EL (cell line): ENCODE measurements at places on chromosomes 7 and 10.

GRCh38 chr10:129531195-129531968, 64.3 kb downstream of the MGMT start:
- peak; percentile 73 for DNase-seq

- DNase-seq, result peak; percentile 77
These were observed 778 bp upstream of the TRIM8 start for GRCh38 chr10:102643336-102644065.

- DNase-seq, result no peak
These were observed 13.4 kb downstream of the AGAP3 start for GRCh38 chr7:151099486-151100211.

- no peak for DNase-seq
These were observed 148.7 kb upstream of the MKI67 start for GRCh38 chr10:128274938-128275337.

GRCh38 chr10:43921881-43922280, 273.2 kb upstream of the ZNF32 start:
- no peak for DNase-seq

DNA sequence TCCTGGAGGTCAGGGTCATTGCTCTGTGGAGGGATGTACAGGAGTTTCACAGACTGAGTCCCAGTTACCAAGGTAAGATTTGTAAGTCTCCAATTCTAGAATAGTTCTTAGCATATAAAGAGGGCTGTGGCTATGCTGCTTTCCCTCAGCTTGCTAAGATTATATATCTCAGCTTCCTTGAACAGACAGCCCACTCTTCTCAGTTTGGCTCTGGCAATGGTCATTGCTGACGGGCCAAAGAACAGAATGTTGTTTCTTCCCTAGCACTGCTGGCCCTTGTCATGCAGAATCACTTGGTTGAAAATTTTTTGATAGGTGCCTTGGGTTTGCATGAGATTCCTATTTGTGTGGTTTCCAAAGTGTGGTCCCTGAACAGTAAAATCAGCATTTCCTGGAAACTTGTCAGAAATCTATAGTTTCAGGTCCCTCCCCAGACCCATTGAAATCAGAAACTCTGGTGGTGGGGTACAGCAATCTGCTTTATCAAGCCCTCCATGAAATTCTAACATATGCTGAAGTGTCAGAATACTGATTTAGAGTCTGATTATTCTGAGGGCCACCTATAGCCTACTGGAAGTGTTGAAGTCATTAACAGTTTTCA, 38.2 kb downstream of the NRBF2 start:
- no peak for DNase-seq

DNA sequence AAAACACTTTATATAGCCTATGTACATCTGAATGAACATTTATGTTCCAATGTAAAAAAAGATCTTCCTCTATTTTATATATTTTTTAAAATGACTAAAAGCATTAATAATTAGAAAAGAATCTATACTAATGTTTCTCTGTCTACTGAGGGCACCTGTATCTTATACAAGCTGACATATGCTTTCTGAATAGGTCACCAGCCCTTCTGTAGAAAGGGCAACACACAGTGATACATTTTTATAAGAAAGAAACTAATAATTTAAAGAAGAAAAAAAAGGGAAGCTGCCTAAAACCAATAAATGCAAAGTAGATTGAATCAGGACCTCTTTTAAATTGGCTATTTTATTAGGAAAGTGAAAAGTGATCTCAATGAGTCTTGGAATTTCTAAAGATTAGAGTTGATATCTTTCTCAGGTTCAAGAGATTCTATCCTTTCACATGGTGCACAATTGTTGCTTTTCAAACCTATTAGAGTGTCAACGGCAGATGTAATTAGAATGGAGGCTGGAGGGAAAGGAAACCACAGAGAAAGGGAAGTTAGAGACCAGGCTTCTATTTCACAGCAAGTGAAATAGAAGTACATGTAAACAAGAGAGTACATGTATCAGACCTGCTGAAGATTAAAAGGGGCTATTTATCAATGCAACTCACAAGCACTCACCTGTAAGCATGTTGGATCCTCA, 6.3 kb downstream of the MTPN start:
- no peak for DNase-seq

GRCh38 chr10:96746503-96746902, 26.2 kb upstream of the PIK3AP1 start:
- no peak for DNase-seq

DNA sequence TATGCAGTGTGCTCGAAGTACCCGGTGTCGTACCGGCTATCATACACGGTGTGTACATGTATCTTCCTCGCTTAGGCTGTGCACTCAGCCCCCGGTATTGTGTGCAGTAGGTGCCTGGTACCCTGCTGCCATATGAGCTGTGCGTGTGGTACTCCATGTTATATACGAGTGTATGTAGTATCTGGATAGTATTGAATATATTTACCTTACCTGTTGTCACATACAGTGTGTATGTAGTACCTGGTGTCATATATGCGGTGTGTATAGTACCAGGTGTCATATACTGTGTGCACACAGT, 1.2 kb downstream of the ZMYND11 start:
- no peak for DNase-seq

- DNase-seq, result no peak
These were observed 289.0 kb downstream of the TWIST1 start for GRCh38 chr7:18828260-18828993.

DNA sequence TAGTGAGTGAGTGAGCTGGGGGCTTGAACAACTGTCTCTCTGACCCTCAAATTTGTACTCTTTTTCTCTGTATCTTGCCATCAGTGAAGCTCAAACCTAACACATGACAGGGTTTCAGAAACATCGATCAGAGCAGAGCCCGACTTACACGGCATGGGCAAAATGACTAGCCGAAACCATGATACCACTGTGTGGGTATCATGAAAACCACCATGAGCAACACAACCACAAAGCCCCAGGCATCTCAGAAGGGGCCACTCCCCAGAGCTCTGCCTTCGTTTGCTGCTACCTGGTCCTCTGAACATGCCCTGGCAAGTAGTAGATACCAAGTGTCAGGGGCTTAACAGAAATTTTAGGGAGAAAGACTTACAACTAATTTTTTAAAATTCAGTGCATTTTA, 308.5 kb downstream of the WDR11 start:
- DNase-seq, result no peak

DNA sequence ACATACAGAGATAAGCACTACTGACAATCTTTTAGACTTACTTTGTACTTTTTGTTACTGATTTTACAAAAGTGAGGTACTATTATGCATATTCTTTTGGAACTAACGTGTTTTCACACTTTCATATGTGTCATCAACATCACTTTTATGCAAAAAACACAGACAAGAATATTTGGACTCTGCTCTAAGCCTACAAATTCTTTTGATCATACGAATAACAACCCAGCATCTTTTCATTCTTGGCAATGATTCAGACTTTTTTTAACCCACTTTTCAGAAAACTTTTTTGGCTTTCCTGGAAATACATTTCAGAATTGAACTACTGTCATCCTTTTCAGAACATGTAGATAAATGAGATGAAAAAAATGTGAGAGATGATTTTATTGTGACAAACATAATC, 30.2 kb downstream of the USP6NL start:
- peak; percentile 4 for DNase-seq

DNA sequence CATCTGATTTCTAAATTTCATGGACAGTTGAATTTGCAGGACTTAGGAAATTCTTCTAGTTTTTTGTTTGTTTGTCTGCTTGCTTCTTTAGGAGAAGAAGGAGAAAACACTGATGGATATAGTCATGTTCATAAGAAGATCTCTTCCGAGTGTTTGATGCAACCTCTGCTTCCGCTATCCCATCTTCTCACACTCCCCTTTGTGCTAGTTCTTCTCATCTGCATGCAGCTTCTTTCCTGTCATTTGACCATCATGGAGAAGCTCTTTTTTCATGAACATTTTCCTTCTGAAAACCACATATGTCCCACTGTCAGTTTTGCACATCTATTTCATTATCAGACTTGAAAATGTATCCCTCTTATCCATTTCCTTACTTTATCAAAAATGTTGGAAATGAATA, 346.9 kb upstream of the PRKCQ start:
- DNase-seq, result no peak

DNA sequence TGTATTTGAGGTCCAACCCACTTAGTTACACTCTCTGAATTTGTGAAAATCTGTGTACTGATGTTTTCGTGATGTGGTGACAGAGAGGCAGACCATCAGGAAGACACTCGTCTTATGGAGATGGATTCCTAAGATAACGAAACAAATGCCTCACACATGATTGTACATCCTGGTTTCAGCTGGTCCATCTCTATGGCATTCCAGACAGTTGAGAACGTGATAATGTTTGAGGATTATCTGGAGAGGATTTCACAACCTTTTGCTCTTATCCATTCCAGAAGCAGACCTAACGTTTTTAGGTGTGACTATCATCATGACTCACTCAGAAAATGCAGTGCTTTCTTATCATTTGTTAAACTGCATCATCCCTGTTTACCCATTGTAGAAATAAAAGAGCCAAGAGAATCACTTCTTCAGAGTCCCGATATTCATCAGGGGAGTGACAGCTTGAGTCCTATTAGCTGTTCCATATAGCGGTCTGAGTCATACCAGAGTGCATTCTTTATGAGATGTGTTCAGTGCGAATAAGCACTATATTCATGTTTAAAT, 74.5 kb downstream of the BMPER start:
- peak; percentile 99 for DNase-seq

DNA sequence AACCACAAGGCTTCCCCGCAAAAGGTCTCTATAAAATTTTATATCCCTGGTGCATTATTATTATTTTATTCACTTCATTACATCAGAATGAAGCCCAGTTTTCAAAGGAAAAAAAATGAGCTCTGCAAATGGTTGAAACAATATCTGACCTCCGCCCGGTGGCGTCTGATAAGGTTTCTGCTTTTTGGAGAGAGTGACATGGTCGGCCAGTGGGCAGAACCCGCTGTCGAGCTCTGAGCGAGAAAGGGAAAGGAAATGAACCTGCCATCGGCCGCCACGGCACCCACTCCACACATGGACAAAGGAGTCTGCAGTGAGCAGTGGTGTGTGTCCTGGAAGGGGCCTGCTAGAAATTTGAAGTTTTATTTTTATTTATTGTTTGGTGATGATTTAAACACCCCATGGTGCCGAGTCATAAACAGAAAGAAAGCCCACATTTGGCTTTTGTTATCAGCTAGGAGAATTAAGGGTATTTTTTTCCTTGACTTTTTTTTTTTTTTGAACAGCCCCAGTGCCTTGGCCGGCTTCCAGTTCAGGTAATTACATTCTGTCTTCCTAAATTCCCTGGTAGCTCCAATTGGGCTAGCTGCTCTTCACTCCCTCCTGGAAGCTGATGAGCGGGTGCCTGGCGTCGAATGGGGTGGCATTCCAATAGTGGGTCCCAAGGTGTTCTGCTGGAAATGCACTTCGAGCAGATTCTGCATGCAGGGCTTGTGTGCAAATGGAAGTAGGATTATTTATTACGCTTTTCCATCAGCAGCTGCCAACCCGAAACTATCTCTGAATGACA, 149.4 kb upstream of the MKI67 start:
- DNase-seq, result no peak

DNA sequence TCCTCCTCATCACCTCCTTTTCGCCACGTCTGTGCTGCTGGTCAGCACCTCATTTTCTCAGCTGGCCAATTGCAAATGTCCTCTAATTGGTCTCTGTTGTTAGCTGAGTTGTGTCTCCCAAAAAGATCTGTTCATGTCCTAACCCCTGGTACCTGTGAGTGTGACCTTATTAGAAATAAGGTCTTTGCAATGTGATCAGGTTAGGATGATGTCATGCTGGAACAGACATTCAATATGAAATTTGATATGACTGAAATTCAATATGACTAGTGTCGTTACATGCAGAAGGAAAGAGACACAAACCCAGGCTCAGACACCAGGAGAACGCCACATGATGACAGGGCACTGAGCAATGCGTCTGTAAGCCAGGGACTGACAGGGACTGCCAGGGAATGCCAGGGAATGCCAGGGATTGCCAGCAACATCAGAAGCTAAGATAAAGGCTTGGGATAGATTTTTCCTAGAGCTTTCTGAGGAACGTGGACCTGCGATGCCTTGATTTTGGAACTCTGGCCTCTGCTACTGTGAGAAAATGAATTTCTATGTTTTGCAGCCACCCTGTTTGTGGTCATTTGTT, 77.5 kb upstream of the CXCL12 start:
- no peak for DNase-seq

GRCh38 chr7:30928254-30928872, 16.7 kb downstream of the AQP1 start:
- no peak for DNase-seq

GRCh38 chr10:80498833-80499741, 38.6 kb upstream of the SH2D4B start:
- peak; percentile 98 for DNase-seq

GRCh38 chr7:2754086-2754485, 66.1 kb downstream of the AMZ1 start:
- DNase-seq, result no peak

DNA sequence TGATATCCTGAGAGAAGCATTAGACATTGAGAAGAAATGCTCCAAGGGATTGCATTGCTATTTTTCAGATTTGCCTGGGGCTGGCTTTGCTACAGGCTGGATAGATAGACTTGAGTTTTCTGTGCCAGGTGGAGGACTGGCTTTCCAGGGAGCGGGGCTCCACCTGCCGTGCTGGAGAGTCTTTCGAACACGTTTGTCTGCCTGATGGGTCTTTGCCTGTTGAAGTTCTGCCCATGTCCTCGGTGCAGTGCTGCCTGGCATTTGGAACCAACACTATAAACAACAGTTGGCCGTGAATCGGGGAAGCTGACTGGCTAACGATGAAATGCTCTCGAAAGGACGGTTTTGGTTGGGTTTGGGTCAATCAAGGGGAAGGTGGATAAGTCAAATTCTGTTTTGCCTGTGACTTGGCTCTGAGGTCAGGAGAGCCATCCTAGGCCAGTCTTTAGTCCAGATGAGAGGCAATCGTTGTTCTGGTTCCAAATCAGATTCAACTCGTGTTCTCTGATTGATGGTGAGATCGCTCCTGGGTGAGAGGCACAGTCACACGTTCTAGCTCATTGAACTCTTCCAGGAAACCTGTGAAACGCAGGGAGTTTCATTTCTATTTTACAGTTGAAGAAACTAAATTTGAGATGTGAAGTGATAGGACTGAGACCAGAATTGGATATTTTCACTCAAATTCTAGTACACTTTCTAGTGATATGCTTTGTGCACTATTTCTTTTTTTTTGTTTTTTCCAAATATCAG, 599.0 kb downstream of the TYW1 start:
- no peak for DNase-seq

GRCh38 chr7:50921114-50921813, 138.6 kb upstream of the GRB10 start:
- DNase-seq, result no peak

GRCh38 chr10:102781090-102781920, 37.6 kb downstream of the WBP1L start:
- no peak for DNase-seq

- no peak for DNase-seq
These were observed 34.6 kb downstream of the PPP1R9A start for GRCh38 chr7:94941844-94942632.
